Esophagus squamous epithelium (tissue), 5 donors: ENCODE measurements at places on chromosomes 3 and 15.

DNA sequence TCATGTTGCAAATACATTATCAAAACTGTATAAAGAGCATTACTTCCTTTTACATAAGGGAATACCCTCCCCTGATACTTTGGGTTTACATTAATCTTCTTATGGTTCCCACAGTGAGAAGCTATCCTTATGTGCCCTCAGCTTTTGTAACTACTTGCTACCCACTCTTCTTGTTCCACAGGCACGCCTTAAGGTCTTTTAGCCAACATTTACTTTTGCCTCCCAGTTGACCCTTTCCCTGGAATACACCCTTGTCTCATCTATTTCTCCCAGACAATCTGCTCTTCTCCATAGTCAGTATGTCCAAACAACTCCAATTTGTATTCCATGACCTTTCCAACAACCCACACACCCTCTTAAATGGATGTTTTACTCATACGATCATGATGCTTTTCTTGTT, 116.8 kb upstream of the COL8A1 start:
- no peak for DNase-seq

GRCh38 chr3:19920401-19921080, 13.5 kb downstream of the EFHB start:
- DNase-seq = no peak

- no peak for DNase-seq
Measured at GRCh38 chr3:148863814-148864213, 1.3 kb upstream of the CPA3 start.

GRCh38 chr3:123126031-123126430, 59.2 kb downstream of the PDIA5 start:
- no peak for DNase-seq

- no peak for DNase-seq
Measured at GRCh38 chr3:72628065-72628464, 220.2 kb downstream of the SHQ1 start.

GRCh38 chr3:120258009-120258408, 27.0 kb downstream of the GPR156 start:
- no peak for DNase-seq

DNA sequence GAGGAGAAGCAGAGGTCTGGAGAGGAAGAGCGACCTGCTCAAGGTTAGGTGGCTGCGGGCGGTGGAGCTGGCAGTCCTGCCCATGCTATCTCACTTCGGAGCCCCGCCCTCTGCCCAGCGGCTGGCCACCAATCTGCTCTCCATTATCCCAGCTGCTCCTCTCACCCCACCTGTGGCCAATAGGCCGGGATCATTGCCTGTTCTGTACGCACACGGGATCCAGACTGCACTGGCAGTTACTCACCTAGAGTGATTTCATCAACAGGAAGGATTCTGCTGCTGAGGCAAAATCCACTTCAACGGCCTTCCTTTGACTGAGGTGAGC, 100.6 kb downstream of the TLE3 start:
- DNase-seq = no peak
